ENCODE measurements at places on chromosomes 6 and 20.

DNA sequence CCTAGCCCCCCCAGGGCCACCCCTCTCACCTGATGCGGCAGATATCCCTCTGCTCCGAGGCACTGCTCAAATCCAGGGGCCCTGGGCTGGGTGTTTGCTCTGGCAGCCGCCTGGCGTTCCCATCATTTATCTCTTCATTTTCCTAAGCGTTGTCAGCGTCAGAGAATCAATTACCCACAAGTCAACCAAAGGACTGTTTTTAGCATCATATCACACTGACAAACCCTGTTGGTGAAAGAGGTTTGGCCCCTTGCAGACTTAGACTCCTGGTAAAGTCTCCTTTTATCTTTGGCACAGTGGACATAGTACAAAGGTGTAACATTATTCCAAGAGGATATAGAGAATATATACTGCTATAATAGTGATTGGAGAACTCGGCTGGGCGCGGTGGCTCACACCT is at the start of gene GHRH:
Gene GHRH, minus strand, starts transcription at position 101 of the 400 bp plus-strand sequence. CDS start 4,925 bp downstream, outside the sequence.
- no peak for DNase-seq

DNA sequence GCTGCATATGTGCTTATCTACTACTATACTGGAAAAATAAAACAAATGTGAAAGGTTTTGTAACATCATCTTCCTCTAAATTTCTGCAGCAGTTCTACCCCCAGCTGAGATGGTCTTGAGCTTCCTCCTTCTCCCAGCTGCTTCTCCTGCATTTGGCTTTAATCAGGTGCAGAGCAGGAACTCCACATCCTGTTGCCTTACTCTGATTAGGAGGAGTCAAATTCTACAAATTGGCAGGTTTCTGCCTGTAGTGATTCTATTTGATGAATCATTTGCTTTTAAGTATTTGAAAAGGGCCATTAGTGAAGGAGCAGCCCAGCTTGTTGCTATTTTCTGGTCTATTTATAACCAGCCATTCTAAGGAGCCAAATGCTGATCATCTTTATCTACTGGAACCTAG is 224.5 kb downstream of the GMDS start:
- no peak for DNase-seq

GRCh38 chr6:19738010-19738409 is 99.2 kb upstream of the ID4 start:
- DNase-seq, result no peak

DNA sequence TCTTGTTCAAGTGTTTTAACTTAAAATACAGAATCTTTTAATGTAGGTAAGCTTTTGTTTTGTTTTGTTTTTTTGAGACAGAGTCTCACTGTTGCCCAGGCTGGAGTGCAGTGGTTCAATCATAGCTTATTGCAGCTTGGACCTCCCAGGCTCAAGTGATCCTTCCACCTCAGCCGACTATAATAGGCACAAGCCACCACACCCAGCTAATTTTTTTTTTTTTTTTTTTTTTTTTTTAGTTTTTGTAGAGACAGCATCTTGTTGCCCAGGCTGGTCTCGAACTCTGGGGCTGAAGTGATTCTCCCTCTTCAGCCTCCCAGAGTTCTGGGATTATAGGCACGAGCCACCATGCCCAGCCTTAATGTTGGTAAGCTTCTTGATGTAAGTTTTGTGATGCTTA is 3.3 kb downstream of the EFHC1 start:
- DNase-seq, result no peak

GRCh38 chr6:13119549-13119948 is 208.8 kb downstream of the TBC1D7 start:
- no peak for DNase-seq

- DNase-seq, result no peak
Observed at GRCh38 chr6:31720196-31720770, 1.3 kb downstream of the LY6G6C start.

- DNase-seq, result no peak
Observed at GRCh38 chr6:11771473-11772048, 7.0 kb downstream of the ADTRP start.

DNA sequence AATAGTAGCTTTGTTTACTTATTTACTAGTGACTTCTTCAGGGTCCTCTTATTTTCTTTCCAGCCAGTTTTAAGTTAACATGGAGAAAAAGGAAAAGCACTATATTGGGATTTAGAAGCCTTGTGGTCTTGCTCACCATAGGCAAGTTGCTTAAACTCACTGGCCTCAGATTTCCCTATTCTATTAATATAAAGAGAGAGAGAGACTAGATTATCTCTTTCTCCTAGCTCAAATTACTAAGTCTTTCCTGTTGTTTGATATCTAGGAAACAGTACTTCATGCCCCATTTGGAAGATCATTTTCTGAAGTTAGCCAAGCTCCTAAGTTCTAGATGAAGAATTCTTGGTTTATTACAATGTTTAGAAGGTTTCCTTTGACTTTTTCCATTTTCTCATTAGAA is 32.5 kb downstream of the CTNNBL1 start:
- DNase-seq, result no peak

DNA sequence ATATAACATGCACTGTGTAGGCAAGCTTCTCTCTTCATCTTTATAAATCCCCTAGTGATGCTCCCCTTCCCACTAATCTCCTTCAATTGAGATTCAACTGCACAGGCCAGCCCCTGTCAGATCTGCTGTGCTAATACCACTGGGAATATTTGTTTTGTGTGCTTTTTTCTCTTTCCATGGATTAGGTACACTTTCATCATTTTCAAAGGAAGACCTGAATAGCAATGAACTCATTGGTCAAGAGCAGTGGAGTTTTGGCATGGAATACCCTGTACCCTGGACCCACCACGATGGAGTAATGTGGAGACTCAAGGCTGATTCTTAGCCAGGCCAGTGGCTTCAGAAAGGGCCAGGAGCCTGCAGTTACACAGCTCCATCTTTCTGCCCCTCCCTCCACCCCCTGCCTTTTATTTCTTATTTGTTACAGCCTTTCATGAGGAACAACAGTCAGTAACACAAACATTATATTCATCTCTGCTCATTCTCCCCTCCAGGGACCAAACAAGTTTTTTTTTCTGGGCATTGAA is 75.4 kb upstream of the KCNG1 start:
- no peak for DNase-seq

- no peak for DNase-seq
Observed at GRCh38 chr6:20541382-20541781, 7.1 kb downstream of the CDKAL1 start.

All from suprapubic skin (tissue), 4 donors.